ENCODE measurements at places on chromosomes 2 and 18. TPM values are rescaled to one million over a fixed set of nuclear protein-coding genes. Genes with fewer than 3 reads are reported as not detected.

ERBB4 gene
- polyA plus RNA-seq = 49.7 TPM

INPP5D gene
- 6.7 TPM for polyA plus RNA-seq

DCDC2C gene
- 0.50 TPM for polyA plus RNA-seq

ALPG gene
- polyA plus RNA-seq = not detected

DHRS9 gene
- 0.58 TPM for polyA plus RNA-seq

CFC1 gene
- not detected for polyA plus RNA-seq

CYP27A1 gene
- polyA plus RNA-seq = 59.1 TPM

INHBB gene
- polyA plus RNA-seq = not detected

CCDC68 gene
- 8.7 TPM for polyA plus RNA-seq

MDH1B gene
- polyA plus RNA-seq = 11.8 TPM

ITPRIPL1 gene
- 4.7 TPM for polyA plus RNA-seq

NT5DC4 gene
- 1.4 TPM for polyA plus RNA-seq

STPG4 gene
- polyA plus RNA-seq = 0.14 TPM

SLC30A3 gene
- polyA plus RNA-seq = 13.2 TPM

KRCC1 gene
- 50.7 TPM for polyA plus RNA-seq

LRRC30 gene
- not detected for polyA plus RNA-seq

SKA1 gene
- polyA plus RNA-seq = 6.8 TPM

RASGRP3 gene
- 15.2 TPM for polyA plus RNA-seq

RNF152 gene
- 9.4 TPM for polyA plus RNA-seq

UGT1A5 gene
- not detected for polyA plus RNA-seq

PLGLB1 gene
- 6.1 TPM for polyA plus RNA-seq

ERFE gene
- polyA plus RNA-seq = 6.0 TPM

CEP192 gene
- polyA plus RNA-seq = 44.9 TPM

PMS1 gene
- polyA plus RNA-seq = 31.7 TPM

DARS1 gene
- polyA plus RNA-seq = 152 TPM

CYBRD1 gene
- polyA plus RNA-seq = 36.0 TPM

CNGA3 gene
- not detected for polyA plus RNA-seq

CCDC141 gene
- 0.12 TPM for polyA plus RNA-seq
